ENCODE measurements at places on chromosomes 3 and 15. TPM values are rescaled to one million over a fixed set of nuclear protein-coding genes. Genes with fewer than 3 reads are reported as not detected.
A peak's percentile ranks its signal among the peaks of the same experiment; 100 is the strongest.

The SERPINI2 gene
- not detected for total RNA-seq

The EID1 gene
- 80.5 TPM for total RNA-seq

DNA sequence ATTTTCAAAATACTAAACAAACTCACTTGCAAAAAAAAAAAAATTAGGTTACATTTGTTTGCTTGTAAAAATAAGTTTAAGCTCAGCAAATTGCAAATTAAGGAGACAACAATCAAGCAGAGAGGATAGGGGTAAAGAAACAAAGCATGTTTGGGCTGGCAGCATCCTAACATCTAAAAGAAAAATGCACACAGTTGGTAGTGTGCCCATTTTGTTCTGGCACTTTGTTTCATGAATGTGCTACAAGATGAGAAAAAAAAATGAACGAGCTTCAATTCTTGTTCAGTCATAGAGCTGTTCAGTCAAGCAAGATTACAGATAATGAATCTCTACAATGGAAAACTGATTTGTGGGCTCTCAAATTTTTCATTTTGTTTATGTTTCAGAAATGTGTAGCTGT, 17.7 kb upstream of the ZBBX start:
- no peak for DNase-seq

- DNase-seq, result no peak
These were observed 87.2 kb downstream of the USP13 start for GRCh38 chr3:179739816-179740594.

DNA sequence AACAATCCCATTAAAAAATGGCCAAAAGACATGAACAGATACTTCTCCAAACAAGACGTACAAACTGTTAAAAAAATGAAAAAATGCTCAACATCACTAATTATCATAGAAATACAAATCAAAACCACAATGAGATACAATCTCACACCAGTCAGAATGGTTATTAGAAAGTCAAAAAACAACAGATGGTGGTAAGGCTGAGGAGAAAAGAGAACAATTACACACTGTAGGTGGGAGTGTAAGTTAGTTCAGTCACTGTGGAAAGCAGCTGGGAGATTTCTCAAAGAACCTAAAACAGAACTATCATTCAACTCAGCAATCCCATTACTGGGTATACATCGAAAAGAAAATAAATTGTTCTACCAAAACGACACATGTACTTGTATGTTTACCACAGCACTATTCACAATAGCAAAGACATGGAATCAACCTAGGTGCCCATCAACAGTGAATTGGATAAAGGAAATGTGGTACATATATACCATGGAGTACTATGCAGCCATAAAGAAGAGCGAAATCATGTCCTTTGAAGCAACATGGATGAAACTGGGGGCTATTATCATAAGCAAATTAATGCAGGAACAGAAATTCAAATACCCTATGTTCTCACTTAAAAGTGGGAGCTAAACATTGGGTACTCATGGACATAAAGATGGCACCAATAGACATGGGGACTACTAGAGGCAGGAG, 51.5 kb downstream of the MYO1E start:
- DNase-seq, result no peak

- peak; percentile 8 for DNase-seq
These were observed 52.4 kb upstream of the RGMA start for GRCh38 chr15:93141371-93141794.

The CCDC191 gene
- total RNA-seq, result 1.7 TPM

DNA sequence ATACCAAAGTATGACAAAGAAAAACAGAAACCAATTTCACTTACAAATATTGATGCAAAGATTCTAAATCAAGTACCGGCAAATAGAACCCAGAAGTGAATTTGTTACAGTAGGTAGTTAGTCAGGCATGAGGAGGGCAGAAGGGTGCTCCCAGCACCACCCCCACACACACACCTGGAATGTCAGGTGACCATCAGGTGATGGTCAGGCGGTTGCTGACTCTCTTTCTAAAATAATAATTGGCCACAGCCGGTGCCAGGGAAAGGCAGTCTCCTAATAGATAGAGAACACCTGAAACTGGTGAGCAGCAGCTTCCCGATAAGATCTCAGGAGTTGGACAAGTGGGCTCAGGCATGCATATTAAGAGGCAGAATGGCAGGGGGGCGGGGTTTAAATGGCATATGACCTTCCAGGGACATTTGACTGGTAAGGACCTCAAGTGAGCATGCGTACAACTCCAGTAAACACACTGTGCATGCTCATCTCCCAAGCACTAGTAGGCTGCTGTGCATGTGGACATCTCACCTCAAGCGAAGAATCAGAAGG, 131.1 kb downstream of the ANO10 start:
- no peak for DNase-seq

DNA sequence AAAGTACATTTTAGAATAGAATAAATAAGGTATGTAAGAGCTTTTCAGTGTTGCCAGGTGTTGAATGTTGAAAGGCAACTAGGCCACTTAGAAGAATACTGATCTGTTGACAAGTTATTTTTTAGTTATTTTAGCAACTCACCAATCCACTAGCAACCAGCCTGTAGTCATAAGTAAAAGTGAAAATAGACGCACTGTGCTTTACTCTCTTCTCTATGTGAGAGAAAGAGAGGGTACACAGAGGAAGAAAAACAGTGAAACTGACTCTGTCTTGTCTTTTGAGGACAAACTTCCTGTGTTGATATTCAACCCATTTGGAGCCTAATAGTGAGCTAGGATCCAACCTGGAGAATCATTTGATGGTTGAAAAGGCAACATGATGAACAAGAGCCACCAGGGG, 327.1 kb upstream of the GOLIM4 start:
- no peak for DNase-seq

- DNase-seq, result no peak
These were observed 466.4 kb downstream of the DIPK2A start for GRCh38 chr3:144437989-144438388.

GRCh38 chr3:135136361-135137100, 341.5 kb downstream of the EPHB1 start:
- DNase-seq, result no peak

DNA sequence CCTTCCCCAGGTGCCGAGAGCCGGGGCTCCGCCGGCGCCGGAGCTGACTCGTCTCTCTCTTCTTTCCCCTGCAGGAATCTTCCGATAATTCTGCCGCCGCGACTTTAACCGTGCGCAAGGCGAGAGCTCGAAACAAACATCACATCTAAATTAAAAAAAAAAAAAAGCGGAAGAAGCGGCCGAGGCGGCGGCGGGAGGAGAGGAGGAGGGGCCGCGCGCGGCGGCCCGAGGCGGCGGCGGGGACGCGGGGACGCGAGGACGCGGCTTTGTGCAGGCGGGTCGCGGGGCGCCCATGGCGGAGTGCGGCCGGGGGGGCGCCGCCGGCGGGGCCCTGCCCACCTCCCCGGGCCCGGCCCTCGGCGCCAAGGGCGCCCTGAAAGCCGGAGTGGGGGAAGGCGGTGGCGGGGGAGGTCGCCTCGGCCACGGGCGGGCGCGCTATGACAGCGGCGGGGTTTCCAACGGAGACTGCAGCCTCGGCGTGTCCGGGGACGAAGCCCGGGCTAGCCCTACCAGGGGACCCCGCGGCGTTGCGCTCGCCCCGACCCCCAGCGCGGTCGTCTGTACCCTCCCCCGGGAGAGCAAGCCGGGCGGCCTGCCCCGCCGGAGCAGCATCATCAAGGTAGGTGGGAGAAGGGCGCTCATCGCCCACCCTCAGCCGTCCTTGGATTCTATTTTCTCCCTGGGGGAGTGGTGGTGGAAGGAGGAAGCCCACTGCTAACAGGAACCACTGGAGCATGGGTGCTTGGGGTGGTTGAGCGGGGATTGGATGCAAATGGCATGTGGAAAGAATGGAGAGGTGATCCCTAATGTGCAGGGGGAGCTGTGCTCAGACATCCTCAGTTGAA, at the start of gene PLCL2:
TSS of gene PLCL2 (plus strand) at position 208 of the 845 bp plus-strand sequence. CDS start at position 293, 85 bp downstream.
- peak; percentile 69 for DNase-seq

DNA sequence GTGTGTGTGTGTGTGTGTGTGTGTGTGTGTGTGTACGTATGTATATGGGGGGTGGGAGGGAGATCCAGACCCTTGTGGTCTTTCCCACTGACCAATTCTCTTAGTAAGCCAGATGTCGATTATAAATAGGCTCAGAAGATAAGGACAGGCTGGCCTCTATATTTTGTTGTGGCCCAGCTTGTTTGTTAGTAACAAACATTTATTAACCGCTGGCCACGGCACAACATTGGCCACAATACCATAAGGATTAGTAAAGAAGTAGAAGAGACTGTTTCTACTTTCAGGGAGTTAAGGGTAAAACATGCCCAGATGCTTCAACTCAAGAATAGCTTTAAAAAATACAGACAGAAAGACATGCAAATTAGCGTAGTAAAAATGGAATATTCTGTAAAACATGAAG, 58.1 kb downstream of the ABHD2 start:
- DNase-seq, result no peak

The MYO5C gene
- 1.9 TPM for total RNA-seq

The RAB7A gene
- 322 TPM for total RNA-seq

GRCh38 chr3:128082546-128082945, 30.3 kb downstream of the SEC61A1 start:
- no peak for DNase-seq

The XCR1 gene
- not detected for total RNA-seq

The PTPRG gene
- total RNA-seq, result not detected

The MYO9A gene
- 18.7 TPM for total RNA-seq

DNA sequence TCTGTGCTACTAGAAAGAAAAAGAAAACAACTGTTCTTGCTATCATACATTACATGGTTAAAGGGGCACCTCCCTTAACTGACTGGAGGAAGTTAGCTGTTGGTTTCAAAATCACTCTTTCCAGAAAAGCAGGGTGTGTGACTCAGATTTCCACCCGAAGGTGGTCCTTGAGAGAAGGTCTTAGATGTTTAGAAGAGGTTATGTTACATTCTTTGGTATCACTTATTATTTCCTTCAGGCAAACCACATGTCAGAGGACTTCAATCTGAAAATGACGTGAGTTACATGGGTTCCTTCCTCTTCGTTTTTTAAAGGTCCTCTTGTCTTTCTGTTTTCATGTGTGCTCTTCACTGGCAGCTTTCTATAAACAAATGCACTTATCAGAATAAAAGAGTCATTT, 307.9 kb upstream of the CBLB start:
- DNase-seq, result peak; percentile 82

- DNase-seq, result no peak
These were observed 149.5 kb downstream of the OSBPL10 start for GRCh38 chr3:31831591-31831990.

- DNase-seq, result no peak
These were observed 112.9 kb downstream of the SEC22A start for GRCh38 chr3:123314359-123315270.

The GOLGA6L9 gene
- 3.9 TPM for total RNA-seq

The MYLK gene
- total RNA-seq, result not detected

- DNase-seq, result no peak
These were observed 154.3 kb upstream of the RORA start for GRCh38 chr15:61383421-61383820.

DNA sequence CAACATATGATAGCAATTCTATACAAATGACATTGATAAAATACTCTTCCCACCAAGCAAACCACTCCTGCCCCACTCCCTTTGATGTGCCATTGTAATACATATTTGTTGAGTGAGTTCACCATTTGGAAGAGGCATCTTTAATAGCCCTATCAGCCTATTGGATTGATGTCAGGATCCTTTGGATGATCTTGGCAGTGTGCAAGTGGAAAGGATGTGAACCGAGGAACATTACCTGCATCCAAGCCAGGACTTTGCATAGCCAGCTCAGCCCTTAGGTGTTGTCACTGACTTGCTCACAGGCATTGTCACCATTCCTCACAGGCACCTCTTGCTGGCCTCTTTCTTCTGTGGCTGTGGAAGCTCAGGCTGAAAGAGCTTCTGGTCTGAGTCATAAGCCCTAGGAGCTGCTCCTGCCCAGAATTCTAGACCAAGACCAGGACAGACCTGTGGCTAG, 16.5 kb upstream of the TIMP4 start:
- DNase-seq, result no peak

The GOLGA6B gene
- not detected for total RNA-seq

GRCh38 chr3:154428286-154429206, 1.4 kb downstream of the GPR149 start:
- no peak for DNase-seq

GRCh38 chr3:65483480-65483879, 555.2 kb downstream of the MAGI1 start:
- DNase-seq, result no peak

DNA sequence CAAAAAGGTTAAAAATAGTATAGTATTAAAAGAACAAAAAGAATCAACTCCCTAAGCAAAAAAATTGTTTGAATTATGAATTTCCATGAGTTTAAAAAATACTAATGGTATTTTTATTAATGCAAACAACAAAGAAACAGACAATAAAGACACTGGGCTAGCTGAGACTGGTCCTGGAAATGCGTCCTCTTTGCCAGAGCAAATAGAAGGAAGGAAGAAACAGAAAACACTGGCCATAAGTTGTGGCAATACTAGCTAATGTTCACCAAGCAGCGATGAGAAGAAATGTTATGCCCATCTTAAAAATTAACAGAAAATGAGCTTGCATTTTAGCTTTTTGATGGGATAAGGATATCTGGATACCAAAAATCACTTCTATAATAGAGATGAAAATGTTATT, 88.6 kb downstream of the TBL1XR1 start:
- DNase-seq, result no peak

DNA sequence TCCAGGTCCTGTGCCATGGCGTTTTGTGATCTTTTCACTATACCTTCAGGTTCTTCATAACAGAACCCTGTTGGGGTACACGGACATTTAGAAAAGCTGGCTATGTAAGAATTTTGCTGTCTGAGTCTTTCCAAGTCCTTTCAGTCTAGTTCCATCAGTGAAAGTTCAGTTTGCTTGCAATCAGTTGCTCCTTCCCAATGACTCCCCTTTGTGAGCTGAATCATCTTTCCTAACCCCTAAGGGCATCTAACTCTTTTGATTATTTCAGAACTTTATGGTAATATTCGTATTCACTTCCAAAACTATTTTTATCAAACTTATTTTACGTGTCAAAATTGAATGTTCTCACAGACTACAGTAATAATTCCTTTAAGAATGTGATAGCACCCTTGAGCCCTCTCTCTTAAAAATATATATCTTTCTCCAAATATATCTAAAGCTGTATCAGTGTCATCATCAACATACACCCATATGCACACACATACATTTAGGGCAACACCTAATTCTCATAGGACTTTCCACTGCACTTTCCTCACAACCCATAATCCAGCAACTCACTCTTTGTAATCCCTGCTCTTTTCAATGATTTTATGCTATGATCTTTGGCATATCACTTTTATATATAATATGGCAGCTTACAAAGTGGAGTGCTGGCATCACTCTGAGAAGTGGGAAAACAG, 263.7 kb downstream of the GBE1 start:
- DNase-seq, result no peak

The DPPA2 gene
- total RNA-seq, result not detected

The SPINK8 gene
- not detected for total RNA-seq

The ONECUT1 gene
- not detected for total RNA-seq

The EBLN2 gene
- 5.0 TPM for total RNA-seq

- DNase-seq, result no peak
These were observed 166.4 kb upstream of the FEZF2 start for GRCh38 chr3:62539762-62540161.

Measured in activated CD8-positive, alpha-beta T cell treated with anti-CD3 and anti-CD28 coated beads for 36 hours (primary cell).